ENCODE measurements at places on chromosomes 6 and 20.

GRCh38 chr20:63138855-63139341, 77.0 kb downstream of the YTHDF1 start:
- DNase-seq: no peak

- DNase-seq: no peak
Observed at GRCh38 chr20:51050531-51051075, 27.7 kb upstream of the KCNG1 start.

DNA sequence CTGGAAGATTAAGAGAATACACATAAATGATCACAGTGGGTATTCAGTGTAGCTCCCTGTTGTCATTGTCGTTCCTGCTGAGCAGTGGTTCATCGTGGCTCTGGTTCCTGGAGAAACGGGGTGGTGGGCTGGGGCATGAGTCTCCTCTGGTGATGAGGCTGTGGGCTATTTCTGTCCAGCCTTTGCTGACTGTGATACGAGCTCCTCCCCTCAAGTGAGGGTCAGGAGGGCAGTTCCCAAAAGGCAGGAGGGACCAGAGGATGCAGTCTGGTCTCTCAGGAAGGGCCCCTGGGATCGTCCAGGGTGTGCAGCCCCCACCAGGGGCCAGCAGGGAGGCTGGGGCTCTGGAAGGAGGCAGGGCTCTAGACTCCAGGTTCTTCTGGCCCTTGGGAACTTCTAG, 31.1 kb upstream of the DLGAP4 start:
- DNase-seq: no peak

- DNase-seq: no peak
Observed at GRCh38 chr6:134065706-134066105, 13.3 kb upstream of the SLC2A12 start.

- DNase-seq: no peak
Observed at GRCh38 chr6:129104131-129104530, 221.2 kb downstream of the LAMA2 start.

DNA sequence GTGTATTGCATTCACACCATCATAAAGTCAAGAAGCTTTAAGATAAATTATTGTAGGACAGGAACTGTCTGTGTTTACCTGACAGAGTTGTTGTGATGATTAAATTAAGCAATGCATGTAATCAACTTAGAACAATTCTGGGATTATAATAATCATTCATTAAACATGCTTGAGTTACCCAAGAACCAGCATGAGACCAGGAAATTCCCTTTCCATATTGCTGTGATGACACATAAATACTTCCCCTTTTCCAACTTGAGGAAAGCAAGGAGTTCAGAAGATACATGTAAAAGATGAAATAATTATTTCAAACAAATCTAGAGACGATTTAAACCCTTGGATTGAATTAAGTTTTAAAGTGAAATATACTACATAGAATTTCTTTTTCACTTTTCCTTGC, 404.4 kb downstream of the GJA1 start:
- no peak for DNase-seq

DNA sequence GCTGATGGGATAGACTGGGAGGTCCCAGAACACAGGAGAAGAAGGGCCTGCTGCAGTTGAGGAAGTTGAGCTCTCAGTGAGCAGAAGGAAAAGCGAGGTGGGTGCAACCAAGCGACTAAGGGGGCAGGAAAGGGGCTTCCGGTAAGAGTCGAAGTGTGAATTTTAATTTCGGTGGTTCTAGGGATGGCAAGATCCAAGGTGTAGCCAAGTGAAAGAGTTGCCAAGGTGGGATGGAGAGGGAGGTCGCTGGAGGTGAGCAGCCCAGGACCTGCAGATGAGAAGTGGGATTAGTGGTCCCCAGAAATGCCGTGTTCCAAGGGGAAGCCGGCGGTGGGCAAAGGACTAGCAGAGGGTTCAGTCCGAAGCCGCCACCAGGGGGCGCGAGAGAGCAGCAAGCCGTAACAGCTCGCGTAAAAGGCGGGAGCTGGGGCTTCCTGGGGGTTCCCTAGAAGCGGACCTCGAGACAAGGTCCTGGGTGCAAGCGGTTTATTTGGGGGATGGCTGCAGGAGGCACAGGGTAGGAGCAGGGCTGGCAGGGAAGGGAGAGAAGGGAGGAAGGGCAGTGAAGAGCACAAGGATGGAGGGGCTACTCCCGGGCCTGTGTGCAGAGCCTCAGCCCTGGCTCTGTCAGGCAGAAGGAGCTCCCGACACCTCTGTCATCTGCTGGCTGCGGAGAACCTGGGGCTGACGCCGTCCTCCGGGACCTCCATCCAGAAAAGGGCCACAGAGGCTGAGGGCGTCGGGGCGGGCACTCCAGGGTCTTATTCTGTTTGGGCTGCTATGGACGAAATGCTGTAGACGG, 103.6 kb downstream of the PAX1 start:
- no peak for DNase-seq

- DNase-seq: no peak
Observed at GRCh38 chr6:22455378-22455777, 114.0 kb upstream of the HDGFL1 start.

GRCh38 chr6:151869345-151869744, 61.9 kb downstream of the ESR1 start:
- no peak for DNase-seq

DNA sequence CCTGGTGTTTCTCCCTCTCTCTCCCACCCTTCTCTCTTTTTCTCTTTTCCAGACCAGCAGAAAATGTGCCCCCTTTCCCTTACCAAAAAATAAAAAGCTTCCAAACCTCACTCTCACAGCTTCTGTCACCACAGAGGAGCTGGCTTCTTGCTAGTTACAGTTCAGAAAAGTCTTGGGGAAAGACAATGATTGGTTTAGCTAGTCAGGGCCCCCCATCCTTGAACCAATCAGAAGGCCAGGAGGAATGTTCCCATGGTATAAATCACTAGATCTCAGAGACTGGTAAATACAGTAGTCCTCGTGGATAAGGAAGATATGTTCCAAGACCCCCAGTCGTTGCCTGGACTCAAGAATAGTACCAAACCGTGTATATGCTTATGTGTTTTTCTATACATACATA, 231.1 kb upstream of the TAB2 start:
- DNase-seq: no peak

DNA sequence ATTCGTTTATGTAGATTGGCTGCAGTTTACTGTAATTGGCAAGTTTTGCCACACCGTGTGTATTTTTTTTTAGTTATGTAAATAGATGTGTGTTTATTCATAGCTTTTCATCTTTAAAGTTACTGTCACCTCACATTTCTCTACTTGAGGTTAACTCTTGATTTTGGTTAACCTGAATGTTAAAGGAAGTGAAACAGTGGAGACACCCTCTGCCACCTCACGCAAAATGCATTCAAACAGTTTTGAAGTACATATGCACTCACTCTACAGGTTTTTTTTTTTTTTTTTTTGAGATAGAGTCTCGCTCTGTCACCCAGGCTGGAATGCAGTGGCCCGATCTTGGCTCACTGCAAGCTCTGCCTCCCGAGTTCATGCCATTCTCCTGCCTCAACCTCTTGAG, 17.7 kb downstream of the OR2A4 start:
- no peak for DNase-seq

DNA sequence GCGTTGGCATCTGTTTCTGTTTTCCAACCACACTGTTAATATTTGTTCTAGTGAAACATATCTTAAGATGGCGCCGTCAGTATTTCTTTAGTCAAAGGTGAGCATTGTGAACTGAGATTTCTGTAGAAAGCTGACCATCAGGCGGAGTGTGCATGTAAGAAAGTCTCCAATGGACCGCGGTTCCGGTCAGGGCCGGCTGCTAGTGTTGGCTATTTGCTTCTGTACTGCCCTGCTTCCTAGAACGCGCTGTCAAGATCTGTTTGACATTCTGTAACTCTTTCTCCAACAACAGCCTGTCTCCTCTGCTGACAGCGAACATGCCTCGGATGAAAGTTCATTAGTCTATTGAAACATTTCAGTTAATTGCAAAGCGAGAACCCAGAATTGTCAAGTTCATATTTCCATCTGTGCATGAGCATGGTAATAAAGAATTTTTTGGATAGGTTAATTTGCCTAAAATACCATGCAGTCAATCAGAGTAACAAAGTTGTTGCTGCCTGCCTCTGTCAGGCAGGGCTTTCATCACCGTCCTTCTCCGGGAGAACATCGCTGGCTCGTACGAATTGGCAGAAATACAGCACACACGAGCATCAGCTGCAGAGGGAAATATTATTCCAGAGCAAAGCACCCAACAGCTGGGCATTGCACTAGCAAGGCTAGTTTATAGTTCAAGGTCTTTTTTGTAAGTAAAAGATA, 369.1 kb downstream of the CDH4 start:
- no peak for DNase-seq

DNA sequence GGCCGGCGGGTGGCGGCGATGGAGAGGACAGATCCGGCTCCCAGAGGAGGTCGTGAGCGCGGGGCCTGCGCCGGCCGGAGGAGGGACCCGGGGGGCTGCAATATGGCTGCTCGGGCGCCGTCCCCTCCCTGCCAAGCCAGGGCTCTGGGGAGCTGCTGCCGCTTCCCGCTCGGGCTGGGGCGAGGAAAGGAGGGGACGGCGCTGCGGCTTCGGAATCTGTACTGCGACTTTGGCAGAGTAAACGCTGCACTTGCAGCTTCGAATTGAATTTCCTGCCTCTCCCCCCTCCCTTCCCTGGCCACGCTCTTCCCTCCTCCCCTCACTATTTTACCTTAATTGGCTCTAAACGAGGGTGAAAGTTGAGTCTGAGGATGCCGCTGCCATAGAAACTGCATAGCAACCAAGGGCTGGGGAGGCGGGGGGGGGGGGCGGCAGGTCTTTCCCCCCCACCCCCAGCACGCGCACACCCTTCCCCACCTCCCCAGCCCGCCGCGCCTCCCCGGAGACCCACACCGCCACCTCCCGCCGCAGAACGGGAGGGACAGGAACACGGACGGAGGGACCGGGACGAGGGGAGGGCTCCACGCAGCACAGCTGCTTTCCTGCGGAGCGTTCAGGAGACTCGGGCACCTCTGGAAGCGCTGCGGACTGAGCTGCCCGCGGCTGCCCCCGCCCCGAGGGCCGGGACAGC, 93.9 kb downstream of the RNASET2 start:
- DNase-seq: no peak

DNA sequence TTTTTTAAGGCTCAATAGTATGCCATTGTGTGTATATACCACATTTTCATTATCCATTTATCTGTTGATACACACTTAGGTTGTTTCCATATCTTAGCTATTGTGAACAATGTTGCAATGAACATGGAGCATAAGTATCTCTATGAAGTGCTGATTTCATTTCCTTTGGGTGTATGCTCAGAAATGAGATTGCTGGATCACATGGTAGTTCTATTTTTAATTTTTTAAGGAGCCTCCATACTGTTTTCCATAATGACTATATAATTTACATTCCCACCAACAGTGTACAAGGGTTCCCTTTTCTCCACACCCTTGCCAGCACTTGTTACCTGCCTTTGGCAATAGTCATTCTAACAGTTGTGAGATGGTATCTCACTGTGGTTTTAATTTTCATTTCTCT, 15.1 kb upstream of the HLA-DOA start:
- no peak for DNase-seq

GRCh38 chr6:30821862-30822784, 62.2 kb upstream of the DDR1 start:
- no peak for DNase-seq

DNA sequence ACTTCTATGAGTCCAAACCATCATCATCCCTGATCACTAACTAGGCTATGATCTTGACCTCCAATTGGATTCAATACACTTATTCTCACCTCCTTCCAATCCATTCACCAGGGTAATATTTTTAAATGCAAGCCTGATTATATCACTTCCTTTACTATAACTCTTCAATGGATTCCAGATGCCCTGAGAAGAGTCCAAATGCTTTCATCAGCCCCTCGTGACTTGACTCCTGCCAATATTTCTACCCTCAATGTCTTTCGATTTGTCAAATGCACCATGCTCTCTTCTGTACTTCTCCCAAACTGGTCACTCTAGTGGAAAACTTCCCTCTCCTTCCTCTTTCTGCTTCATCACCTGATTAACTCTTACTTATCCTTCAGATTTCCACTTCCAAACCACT, 70.8 kb downstream of the CD164 start:
- no peak for DNase-seq

DNA sequence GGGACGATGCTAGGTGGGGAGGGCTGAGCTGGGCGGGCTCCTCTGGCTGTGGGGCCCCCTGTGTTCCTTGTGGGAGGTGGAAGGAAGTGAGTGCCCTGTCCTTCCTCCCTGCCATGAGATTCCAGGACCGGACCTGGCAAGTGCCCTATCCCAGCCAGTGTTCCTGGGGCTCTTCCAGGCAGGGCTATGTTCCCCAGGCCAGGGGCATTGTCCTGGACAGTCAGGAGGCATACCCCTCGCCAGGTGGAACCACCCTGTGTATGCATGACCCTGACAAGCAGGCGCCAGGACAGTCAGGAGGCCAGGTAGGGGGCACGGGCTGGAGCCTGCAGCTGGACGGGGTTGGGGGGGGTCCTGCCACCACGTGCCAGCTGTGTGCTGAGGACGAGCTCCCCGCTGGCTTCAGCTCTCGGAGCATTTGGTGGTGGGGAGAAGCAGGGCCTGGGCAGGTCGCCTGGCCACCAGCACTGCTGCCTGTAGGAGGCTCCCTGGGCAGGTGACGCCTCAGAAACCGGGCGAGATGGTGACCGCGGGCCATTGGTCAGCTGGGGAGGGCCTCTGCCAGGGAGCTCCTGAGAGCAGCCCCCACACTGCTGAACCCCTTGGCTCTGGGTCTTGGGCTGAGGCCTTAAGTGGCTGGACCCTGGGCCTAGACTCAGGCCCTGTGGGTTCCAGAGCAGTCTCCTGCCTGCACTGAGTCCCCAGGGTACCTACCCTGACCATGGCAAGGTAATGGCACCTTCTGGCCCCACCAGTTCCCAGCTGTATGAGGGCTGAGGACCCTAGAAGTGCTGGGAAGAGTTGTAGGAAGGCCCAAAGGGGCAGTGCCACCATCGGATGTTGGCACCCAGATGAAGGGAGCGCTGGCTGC, 694 bp downstream of the SLC17A9 start:
- DNase-seq: no peak

DNA sequence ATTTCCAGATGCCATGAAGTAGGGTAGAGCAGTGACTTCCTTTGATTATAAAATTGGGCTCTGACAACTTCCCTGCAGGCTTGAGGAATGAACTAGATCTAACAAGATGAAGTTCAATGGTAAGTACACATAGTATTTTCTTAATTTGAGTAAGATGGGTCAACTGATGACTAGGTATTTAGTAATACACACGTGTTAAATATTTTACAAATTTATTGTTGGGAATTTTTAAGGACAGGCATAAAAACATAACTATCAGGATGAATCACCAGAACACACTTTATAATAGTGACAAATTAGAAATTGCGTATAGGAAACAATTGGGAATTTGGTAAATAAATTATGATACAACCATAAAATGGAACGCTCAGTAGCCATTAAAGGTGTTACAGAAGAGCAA, 762.4 kb upstream of the SLC35B3 start:
- DNase-seq: no peak
